Mucosa of gallbladder (tissue), 1 donor: ENCODE measurements at places on chromosomes 4 and X.

DNA sequence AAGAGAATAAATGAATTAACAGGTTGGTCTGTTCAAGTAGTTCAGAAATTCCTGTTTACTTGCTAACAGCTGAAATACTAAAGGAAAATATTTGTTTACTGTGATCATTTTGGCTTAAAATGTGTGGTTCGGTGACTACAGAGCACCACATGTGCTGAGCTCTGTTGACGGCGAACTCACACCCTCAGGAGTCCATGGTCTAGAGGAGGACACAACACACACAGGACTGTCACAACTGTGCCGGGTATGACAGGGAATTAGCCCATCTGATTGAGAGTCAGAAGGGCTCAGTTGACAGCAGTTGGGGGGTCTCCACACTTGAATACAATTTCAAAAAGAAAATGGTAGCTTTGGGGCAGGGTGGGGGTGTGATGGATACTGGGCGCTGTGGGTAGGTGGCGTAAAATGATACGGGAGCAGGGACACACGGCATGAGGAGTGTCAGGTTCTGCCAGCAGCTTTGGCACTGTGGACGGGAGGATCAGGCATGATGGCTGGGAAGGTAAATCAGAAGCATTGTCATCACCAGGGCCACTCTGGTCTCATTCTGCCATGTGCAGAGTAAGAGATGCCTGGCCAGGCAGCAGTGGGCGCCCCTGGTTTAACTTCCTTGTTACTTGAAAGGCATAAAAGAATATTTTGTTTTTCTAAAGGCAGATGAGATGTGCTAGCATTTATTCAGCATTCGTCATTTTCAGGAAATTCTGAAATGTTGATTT is 33.3 kb downstream of the CLDN22 start:
- no peak for DNase-seq

DNA sequence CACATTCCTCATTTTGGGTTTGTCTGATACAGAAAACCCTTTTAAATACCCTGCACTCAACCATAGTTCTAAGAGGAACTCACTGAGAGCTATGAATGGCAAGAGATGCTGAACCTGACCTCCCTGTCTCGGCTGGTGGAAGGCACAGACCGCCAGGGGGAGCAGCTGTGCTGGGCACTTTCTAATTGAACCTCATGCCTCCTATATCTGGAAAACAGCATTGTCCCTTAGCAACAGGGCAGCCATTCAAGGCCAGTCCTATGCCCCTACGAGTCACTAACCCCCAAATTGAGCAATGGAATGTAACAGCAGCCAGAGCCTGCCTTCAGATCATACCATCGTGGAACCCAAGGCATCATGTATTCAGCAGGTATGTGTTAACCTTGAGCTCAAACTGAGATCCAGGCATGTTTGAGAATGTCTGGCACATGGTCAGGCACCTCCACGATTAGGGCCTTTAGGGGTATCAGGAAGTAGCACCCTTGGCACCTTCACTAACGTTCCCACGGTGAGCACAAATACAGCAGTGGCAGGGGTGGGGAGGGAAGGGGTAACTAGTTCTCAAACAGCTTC is 5.1 kb downstream of the USP27X start:
- peak; percentile 38 for DNase-seq

DNA sequence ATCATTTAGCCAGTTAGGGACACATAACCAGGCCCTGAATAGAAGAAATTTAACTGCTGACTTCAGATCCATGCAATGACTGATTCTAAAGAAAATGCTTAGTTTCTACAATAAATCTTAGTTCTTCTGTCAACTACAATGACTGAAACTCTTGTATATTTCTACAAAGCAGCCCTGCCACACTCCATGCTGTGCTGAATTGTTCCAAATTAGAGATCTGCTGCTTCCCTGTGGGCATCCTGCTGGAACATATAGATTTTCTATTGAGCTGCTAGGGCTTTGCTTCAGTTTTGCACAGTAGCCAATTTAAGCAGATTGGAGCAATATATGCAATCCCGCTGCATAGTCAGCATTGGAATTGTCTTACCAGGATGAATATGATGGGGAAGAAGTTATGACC is 312.8 kb upstream of the SMIM31 start:
- DNase-seq = no peak

GRCh38 chrX:41350150-41350975 is 16.4 kb downstream of the DDX3X start:
- DNase-seq = no peak

- no peak for DNase-seq
These were observed 581 bp upstream of the FAM114A1 start for GRCh38 chr4:38866973-38867477.

- no peak for DNase-seq
These were observed 141.2 kb upstream of the ZIC3 start for GRCh38 chrX:137424679-137425078.

DNA sequence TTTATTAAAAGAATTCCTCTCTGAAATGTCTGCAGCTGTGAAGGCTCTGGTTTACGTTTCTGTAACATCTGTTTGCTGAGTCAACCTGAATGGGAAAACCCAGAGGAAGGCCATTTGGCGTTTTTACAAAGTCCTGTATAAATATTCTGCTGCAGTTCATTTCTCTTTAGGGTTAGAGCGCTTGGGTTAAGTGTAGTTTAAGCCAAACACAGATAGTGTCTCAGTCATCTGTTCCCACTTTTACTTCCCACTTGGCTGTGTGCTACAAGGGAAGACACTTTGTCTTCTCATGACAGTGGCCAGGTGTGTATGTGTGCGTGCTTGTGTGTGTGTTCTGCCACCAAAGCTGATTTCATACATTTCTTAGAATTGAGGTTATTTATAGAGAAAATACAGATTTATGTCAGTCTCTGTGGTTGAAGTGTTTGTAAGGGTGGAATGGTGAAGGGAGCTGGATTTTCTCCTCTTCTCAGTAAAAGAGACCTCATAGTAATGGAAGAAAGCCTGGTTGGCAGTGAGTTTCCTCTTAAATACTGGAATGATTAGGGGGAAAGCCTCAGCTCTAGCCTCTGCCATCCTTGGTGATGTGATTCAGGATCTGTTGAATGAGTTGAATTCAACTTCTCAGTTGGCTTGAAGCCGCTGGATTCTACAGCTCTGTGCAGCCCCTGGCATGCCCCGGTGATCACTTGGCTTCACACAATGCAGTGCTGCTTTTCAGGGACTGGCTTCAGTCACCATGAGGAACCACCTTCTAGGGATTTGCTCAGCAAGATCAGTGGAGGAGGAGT is 50.6 kb downstream of the JADE1 start:
- no peak for DNase-seq

GRCh38 chrX:41561045-41561444 is 113.9 kb downstream of the NYX start:
- peak; percentile 29 for DNase-seq

GRCh38 chr4:24426557-24426956 is 157.8 kb downstream of the DHX15 start:
- DNase-seq = no peak

DNA sequence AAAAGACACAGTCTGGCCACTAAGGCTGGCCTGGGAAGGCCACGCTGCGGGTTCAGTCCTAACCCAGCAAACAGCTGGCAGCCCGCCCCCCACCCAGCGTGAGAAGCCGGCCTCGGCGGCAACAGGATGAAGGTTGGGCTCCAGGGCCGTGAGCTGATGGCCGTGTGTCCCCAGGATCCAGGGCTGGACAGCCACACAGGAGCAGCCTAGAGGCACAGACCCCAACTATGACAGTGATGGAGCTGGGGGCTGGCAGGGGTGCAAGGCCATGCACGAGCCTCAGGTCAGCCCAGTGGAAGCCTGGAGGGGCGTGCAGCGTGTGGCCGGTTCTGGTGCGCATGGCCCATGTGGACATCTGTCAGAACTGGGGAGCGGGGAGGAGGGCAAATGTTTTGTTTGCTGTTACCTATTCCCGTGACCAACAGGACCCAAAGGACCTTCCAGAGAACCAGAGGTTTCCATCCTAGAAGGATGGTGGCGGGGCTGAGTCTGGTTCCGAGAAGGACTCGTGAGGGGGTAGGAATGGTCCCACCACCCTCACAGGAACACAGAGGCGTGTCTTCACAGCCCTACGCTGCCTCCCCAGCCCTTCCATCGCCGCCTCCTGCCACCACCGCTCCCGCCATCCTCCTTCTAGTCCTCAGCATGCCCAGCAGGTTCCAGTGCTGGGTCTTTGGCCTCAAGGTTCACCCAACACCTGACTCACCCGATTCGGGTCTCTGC is 46.5 kb downstream of the ZFYVE28 start:
- DNase-seq = no peak
